ENCODE measurements at places on chromosomes 13 and 19. TPM values are rescaled to one million over a fixed set of nuclear protein-coding genes. Genes with fewer than 3 reads are reported as not detected.

The TDRD12 gene
- 0.55 TPM for total RNA-seq

The GIPR gene
- total RNA-seq: 4.6 TPM

The MAP4K1 gene
- total RNA-seq: 298 TPM

The ZNF253 gene
- total RNA-seq: 8.0 TPM

The ZNF285 gene
- 0.85 TPM for total RNA-seq

The DACH1 gene
- total RNA-seq: 0.13 TPM

The NDUFA7 gene
- 24.4 TPM for total RNA-seq

Data from T-helper 17 cell (primary cell).